ENCODE measurements at places on chromosomes 2 and 18.

GRCh38 chr2:99821039-99821438, 321.4 kb downstream of the AFF3 start:
- DNase-seq: no peak

DNA sequence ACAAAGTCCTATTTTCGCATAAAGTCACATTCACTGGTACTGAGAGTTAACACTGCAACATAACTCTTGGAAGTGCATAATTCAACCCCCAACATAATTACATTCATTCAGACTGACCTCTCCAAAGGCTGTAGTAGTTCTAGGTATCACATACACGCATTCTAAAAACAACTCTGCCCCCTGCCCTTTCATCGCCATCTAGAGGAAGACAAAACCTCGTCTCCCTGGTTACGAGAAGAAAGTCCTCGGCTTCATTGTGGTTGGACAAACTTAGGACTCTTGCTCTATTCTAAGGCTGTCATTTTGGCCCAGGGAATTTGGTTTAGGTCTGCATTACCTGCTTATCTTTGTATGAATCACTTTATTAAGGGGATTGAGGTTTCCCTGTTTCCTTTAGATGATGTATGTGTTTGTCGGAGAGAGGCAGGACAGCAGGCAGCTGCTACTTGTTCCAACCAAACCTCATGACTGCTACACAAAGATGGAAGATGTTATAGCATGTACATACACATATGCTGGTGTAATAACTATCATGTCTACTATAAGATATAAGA, 215.4 kb upstream of the NRXN1 start:
- no peak for DNase-seq

DNA sequence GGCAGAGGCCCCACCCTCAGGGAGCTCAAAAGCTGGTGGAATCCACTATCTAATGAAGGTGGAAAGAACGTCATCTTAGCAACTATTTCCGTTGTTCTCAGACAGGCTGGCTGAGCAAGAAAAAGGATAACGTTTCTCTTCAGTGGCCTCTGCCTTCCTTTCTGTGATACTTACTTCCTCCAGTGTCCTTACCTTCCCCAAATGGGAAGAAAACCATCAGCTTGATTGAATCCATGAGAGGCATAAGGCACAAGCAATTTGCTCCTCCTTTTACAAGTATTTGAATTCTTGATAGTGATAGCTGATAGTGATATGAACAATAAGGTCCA, 8.1 kb upstream of the NCOA1 start:
- no peak for DNase-seq

- DNase-seq: peak; percentile 68
These were observed 354.8 kb downstream of the MEIS1 start for GRCh38 chr2:66789741-66790140.

- DNase-seq: no peak
These were observed 70.5 kb downstream of the FAM168B start for GRCh38 chr2:131022731-131023130.

- peak; percentile 91 for DNase-seq
These were observed 36.5 kb downstream of the RHOB start for GRCh38 chr2:20483194-20483895.

DNA sequence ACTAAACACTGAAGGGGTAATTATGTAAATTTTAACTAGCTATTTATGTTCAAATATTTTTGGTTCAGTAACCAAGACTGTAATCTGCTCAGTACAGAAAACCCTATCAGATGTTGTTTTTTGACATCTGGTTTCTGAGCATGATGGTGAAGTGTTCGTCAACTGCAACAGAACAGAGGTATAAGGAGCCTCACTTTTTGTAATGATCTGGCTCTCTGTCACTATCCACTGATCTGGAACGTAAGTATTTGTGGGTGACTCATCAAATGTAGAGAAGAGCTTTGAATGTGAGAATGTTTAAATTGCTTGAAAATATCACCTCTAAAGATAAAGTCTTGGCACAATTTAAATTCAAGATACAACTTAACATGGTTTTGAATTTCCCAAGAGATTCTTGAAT, 213.6 kb upstream of the FAM98A start:
- no peak for DNase-seq

DNA sequence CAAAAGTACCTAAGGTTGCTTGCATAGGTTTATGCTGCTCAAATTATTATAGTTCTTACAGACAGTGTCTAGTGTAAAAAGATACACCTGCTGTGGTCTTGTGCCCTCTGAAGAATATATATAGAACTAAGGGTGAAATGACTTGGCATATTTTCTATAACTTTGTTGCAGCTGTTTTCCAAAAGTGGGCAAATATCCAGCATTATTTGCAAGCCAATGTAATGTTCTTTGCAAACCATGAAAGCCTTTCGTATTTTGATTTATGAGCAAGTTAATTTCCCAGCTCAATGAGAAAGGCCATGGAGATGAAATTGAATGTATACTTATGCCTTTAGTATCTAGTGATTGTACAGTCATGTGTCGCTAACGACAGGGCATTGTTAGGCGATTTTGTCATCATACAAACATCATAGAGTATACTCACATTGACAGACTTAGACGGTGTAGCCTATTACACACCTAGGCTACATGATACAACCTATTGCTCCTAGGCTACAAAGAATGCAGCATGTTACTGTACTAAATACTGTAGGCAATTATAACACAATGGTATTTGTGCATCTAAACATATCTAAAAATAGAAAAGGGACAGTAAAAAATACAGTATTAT, 116.3 kb downstream of the PLCL1 start:
- no peak for DNase-seq

GRCh38 chr18:48919547-48919946, 31.2 kb downstream of the SMAD7 start:
- DNase-seq: peak; percentile 14

DNA sequence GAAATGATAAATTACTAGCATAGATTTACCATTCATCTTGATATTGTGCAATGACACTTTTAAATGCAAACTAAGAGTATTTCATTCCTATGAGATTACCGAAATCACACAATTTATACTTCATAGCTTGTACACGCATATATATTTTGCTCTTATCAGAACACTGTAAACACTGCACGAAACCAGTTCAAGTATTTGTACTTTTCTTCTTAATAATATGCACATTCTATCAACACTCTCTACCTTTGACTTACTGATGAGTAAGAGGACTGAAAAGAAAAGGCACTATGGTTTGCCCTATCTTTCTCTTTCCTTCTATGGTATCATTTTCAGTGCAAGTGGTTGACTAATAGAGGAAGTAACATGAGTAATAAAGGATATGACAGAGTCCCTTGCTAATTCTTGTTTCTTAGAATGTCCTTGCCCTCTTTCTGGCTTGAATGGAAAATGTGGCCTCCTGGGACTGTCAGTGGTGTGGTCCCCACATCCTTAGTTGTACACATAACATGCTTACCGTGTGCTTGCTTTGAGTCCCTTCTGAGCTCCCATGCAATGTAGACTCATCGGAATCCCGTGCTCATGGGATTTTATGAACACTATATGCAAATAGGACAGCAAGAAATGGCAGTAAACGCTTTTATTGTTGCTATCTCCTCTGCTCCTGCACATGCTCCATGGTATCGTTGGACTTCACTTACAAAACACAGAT, 363.5 kb upstream of the TNP1 start:
- DNase-seq: no peak

- DNase-seq: peak; percentile 64
These were observed 697 bp downstream of the ITGA4 start for GRCh38 chr2:181457741-181458425.

DNA sequence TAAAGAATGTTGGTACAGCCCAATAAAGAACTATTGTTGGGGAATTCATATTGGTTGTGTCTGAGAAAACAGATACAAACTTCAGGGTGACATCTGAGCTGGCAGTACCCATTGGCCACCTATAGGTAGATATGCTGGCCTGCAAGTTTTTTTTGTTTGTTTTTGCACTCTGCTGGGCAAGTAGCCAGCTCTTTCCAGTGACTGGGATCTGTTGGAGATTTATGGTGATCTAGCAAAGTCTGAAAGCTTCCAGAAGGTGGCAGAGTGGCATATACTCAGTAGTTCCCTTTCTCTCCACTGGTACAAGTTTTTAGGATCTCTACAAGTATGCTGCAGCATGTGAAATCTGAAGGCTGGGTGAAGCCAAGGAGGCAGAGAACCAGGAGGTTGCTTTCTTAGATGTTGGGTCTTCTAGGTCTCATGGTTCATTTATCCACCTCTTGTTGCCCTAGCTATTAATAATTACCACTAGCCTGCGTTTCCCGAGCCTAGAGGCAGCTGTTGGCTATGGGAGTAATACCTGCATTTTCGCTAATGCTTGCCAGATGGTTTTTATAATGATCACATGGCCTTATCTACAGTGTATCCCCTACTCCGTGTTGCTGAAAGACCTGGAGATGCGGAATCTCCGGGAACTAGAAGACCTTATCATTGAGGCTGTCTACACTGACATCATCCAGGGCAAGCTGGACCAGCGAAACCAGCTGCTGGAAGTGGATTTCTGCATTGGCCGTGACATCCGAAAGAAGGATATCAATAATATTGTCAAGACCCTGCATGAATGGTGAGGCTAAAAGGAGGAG, 9.5 kb downstream of the COPS7B start:
- no peak for DNase-seq

GRCh38 chr2:151777487-151777886, 43.2 kb upstream of the NEB start:
- no peak for DNase-seq

GRCh38 chr2:30686000-30686399, 121.2 kb downstream of the CAPN13 start:
- DNase-seq: peak; percentile 17

DNA sequence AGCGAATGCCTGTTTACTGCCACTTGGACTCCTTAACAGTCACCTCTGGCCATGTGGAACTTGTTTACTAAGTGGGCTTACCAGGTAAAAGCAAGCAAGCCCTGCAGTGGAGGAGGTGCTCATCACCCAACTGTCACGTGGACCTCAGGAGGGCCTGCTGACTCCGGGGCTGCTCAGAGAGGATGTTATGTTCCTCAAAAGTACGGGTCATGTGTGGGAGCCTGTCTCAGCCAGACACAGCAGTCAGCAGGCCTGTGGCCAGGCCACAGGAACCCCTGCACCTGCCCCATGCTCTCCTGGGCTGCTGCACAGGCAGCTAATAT, 36.2 kb downstream of the AMER3 start:
- no peak for DNase-seq

DNA sequence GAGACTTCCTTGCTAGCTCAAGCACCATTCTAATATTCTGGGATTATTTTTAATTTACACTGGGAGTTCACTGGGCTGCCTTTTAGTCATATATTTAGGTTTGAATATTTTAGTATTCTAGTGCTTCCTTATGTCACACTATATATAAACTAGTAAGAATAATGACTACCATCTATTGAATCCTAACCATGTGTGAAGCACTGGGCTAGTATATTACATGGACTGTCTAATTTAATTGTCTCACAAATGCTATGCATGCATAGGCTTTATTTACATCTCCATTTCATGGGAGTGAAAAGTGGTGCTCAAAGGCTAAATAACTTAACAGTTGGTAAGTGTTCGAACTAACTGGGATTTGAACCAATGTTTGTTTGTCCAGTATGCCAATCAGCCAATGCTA, 272.4 kb downstream of the RND3 start:
- no peak for DNase-seq

GRCh38 chr2:120566331-120567035, 169.2 kb upstream of the GLI2 start:
- peak; percentile 74 for DNase-seq

DNA sequence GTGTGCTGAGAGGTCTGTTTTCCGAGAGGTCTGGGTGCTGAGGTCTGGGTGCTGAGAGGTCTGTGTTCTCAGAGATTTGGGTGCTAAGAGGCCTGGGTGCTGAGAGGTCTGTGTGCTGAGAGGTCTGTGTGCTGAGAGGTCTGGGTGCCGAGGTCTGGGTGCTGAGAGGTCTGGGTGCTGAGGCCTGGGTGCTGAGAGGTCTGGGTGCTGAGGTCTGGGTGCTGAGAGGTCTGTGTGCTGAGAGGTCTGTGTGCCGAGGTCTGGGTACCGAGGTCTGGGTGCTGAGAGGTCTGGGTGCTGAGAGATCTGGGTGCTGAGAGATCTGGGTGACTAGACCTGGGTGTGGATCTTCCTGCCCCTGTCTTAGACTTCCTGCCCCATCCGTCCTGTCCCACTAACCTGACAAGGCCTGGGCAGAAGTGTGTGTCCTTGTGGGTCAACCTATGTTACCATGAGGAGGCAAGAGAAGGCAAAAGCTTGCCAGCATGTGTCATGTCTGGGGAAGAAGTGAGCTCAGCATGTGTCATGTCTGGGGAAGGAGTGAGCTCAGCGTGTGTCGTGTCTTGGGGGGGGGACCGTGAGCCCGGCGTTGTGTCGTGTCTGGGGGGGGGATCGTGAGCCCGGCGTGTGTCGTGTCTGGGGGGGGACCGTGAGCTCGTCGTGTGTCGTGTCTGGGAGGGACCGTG, 69.3 kb downstream of the KCNG2 start:
- no peak for DNase-seq

DNA sequence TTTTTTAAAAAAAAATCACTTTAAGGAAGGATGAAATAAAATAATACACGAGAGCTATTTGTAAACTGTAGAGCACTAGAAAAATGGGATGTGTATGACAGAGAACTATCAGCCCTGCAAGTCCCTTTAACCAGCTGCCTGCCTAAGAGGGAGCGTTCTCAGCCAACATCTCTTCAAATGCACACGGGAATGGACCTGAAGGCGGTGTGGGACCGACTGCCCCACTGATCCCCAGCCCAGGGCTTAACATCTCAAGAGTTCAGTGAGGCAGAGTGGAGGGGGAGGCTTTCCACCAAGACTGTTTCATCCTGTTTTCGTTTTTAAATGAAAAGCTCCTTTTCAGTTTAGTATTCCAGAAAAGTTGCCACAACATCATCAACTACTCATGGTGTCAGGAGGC, 2.2 kb downstream of the INPP4A start:
- no peak for DNase-seq

DNA sequence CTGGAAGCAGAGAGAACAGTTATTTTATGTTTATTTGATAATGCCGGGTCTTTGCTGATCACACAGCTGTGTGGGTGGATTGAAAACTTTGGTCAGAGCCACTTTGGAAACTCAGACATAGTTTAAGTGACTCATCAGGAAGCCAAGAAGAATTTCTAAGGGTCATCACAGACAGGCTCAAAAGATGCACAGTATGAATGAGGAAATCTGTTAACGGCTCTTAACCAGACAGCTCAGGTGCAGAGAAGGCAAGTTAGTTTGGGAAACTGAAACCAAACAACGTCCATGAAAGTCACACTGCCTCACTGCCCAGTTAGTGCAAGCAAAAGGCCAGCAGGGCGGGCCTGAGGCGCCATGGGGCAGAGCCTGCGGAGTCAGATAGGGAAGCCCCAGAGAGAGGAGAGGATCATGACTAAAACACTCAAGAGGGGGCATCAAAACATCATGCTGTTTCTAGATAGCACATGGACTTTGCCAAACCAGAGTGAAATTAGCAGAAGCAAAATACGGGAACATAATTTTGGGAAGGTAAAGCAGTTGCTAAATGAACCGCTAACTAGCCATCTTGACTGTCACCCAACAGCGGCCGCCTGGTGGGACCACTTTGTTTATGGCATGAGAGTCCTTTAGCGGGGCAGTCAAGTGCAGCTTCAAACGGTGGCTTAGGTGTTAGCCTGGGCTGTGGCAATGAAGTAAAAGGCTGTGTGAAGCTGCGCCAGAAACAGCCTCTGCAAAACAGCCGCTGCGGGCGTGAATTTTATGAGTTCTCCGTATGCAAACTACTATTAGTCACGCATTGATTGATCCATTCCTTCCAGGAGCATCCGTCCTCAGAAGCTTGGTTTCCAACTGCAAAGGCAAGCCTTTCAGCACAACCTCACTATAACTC, 101.2 kb downstream of the KCTD18 start:
- DNase-seq: no peak

GRCh38 chr18:6413579-6414117, 1.1 kb downstream of the L3MBTL4 start:
- DNase-seq: no peak

GRCh38 chr2:2251255-2251654, 79.8 kb downstream of the MYT1L start:
- no peak for DNase-seq
